ENCODE measurements at places on chromosomes 1 and 21.

DNA sequence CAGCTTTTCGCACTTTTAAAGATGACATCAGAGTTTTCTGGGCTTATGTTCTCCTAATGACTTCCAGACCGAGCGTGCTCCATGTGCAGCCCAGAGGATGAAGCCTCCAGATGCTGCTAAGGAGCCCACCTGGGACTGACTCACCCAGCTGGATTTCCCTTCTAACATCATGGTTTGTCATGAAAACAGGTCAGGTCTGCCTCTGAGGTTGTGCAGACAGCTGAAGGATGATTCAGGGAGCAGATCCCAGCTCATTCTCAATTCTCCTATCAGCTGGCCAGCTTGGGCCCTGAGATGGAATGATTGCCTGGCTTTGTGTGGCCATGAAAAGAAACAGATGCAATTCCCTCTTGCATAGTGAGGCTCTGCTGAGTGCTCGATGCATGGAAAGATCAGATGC lies 123.9 kb upstream of the DUSP10 start:
- no peak overlapping the region for H3K27ac ChIP-seq
- H3K36me3 ChIP-seq = no peaks in the 10 kb centered on the region
- H3K4me3 ChIP-seq = no peak overlapping the region

GRCh38 chr1:107357376-107357775 lies 216.5 kb downstream of the NTNG1 start:
- H3K27ac ChIP-seq = no peak overlapping the region
- H3K27me3 ChIP-seq = no peaks in the 10 kb centered on the region
- H3K4me3 ChIP-seq = no peak overlapping the region
- no peaks in the 10 kb centered on the region for H3K4me1 ChIP-seq
- no peaks in the 10 kb centered on the region for H3K36me3 ChIP-seq
- DNase-seq = no peak

DNA sequence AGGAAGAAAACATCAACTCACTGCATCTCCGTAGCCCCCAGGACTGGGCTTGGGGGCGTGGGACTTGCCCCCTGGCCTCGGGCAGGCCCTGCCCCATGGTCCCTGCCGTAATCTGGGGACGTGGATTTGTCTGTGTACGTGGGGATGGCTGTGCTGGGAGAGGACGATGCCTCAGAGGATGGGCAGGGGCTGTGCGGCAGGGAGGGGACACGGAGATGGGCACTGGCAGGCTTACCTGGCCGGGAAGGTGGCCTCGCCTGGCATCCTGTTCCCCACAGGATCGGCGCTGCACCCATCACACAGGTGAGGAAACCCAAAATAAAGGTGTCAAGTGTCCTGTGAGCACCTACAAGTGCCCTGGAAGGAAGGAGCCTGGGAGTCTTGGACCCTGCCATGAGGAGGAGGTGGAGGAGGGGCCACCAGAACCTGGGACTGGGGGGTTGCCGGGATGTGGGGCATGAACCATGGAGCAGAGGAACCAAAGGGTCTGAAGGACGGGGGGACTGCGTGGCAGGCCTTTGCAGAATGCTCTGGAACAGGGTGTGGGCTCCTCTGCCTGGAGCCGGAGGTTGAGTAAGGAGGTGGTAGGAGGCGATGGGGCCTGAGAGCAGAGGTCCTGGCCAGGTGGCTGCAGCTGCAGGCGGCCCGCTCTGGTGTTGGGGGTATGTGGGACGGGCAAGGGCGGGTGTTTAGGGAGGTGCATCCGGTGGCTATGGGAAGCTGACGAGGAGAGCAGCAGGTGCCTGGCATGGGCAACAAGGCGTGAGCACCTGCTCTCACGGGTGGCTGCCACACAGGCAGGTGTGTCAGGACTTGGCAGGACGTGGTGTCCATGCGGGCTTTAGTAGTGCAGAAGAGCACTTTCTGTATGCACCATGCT lies 27.8 kb upstream of the LRRC3 start:
- no peak overlapping the region for H3K27ac ChIP-seq
- no peak for DNase-seq
- H3K4me3 ChIP-seq = no peak overlapping the region
- H3K27me3 ChIP-seq = peaks cover 32% of the 10 kb centered on the region

DNA sequence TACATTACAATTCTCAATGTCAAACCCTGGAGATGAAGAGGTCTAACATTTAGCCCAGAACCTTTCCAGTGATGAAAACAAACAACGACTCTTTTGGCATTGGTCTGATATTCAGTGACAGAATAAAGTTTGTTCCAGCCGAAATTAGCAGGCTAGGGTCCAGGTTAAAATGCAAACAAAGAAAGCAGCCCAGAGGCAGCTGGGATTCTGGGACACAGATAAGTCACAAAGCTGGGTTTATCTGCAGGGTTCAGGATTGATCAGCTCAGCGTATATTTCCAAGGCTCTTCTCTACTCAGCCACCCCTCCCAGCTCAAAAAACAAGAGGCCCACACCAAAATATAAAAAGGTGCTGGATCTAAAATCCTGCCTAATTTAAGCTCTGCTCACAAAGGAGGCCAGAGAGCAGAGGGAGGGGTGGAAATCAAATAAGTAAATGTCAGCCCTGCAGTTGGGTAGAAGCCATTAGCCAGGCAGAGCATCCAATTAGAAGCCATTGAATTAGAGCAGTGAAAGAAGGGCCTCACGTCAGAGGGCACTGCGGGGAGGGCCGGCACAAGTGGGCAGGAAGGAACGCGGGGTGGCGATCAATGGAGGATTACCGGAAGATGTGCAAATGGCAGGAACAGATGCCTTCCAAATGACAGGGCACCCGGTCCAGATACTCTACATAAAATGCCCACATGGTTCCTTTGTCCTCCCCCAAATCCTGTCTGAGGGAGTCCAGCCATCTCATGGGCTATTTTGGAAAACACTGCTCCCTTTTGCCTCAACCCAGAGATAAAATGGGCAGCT lies 3.2 kb upstream of the KLHDC8A start:
- no peak for DNase-seq
- no peak overlapping the region for H3K4me3 ChIP-seq
- H3K27me3 ChIP-seq = peaks cover 54% of the 10 kb centered on the region
- no peaks in the 10 kb centered on the region for H3K36me3 ChIP-seq
